Thoracic aorta (tissue), 2 donors: ENCODE measurements at places on chromosomes 3 and 15.

- DNase-seq, result no peak
These were observed 347.2 kb upstream of the TPRG1 start for GRCh38 chr3:188824566-188824965.

- no peak for DNase-seq
These were observed 73.9 kb downstream of the PEX5L start for GRCh38 chr3:179962629-179963387.

- DNase-seq, result no peak
These were observed 4.7 kb downstream of the BHLHE40 start for GRCh38 chr3:4983739-4984510.

GRCh38 chr3:17442332-17443049, 299.9 kb downstream of the TBC1D5 start:
- DNase-seq, result no peak

DNA sequence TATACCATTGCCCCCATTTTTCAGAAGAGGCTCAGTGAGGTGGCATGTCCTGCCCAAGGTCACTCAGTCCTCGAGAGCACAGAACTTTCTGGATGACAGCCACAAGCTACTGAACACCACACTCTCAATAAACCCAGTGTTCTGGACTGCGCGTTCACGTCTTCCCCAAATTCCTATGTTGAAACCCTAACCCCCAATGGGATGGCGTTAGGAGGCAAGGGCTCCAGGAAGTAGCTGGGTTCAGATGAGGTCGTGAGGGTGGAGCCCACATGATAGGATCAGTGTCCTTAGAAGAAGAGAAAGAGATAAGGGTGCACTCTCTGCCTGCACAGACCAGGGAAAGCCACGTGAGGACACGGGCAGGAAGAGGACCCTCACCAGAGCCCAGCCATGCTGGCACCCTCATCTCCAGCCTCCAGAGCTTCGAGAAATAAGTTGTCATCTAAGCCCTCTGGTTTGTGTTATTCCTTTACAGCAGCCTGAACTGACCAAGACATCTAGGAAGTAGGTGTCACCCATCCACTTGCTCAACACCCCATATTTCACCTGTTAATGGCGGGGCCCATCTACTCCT, 324.0 kb downstream of the UACA start:
- no peak for DNase-seq

DNA sequence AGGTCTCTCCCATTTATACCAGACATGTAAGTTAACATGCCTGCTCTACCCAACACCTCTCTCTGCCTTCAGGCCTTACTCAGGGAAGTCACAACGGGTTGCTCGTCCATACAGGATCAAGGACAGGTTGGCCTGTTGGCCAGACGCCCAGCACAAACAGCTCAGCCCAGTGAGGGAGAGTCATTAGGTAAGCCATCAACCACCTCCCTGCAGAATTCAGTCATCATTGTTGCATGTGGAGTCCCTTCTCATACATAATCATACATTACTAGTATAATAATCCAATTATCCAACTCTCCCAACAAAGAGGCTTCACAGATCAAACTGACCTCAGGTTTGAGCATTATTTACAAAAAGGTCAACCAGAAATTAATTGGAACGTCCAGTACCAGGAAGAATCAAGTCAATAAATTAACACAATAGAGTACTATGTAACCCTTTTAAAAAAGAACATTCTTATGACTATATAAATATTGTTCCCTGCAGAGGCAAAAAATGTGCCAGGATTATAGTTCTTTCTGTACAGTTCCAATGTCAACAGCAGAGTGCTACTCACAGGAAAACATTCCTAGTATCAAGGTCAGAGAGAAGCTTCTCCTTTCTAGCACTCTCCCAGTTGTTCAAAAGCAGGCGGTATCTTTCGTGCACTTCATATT, 33.2 kb downstream of the HOMER2 start:
- no peak for DNase-seq

DNA sequence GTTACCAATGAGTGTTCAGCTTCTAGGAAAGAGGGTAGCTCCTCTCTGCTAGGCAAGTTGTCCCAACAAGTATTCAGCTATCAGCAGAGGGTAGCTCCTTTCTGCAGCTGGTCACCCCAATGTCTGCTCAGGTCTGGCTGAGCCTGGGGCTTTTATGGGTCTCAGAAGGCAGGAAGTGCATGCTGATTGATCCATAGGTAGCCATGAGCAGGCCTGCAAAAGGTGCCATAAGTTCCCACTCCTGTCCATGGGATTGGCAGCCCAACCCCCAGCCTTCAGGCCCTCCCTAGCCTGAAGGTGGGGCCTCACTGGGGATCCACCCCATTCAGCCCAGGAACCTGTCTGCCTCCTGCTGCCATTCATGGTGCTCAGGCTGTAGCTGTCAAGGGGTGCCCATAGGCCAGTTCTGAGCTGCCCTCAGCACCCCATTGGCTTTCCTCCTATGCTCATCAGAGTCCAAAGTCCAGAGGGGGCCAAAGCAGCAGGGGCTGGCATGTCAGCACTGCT, 34.6 kb upstream of the DNAJC13 start:
- DNase-seq, result no peak

DNA sequence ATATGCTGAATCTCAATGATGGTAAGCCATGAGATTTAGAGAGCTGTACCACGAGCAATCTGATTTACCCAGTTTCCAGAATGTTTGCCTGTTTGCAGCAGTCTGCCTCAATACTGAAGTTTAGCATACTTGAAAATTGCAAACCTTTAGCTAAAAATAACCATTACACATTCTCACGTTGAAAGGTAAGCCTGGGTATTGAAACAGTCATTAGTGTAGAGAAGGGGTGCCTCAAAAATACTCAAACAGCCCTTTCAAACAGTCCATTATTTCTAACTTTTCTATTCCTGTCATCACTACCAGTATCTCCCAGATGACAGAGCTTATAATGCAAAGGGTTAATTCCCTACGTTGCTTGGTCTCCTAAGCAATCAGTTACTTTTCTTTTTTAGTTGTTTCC, 111.8 kb upstream of the MBNL1 start:
- DNase-seq, result no peak

GRCh38 chr15:90305932-90306331, 40.5 kb downstream of the NGRN start:
- DNase-seq, result no peak

DNA sequence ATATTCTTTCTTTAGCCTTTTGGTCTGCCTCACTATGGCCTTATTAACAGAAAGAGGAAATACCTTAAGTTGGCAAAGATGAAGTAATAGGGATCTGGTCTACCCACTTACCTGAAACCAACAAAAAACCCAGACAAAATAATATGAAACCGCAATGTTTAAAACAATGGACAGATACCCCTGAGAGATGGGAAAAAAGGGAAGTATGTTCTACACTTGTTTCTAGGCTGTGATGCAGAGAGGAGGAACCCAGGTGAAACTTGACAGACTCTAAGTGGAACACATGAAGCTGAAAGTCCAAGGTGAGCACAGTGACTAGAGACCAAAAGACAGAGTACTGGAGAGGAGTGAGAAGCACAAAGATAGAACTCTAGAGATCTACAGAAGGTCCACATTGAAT, 78.4 kb downstream of the NR2E3 start:
- DNase-seq, result no peak

GRCh38 chr3:145197051-145197820, 963.7 kb downstream of the PLOD2 start:
- no peak for DNase-seq

DNA sequence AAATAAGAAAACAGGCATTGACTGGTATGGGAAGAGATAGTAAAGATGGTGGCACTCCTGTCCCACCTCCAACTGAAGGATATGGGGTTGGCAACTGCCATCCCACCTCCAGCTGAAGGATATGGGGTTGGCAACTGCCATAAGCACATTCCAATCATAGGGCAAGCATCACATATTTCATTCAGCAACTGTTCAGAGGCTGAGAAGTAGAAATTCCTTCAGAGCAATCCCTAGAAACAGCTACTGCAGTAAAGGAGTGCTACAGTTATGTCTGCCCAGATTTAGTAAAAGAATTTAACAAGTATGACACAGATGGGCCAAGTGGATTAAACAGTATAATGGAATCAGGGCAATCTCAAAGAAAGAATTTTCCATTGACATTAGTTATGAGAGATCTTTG, 156.8 kb downstream of the IMPG2 start:
- no peak for DNase-seq

DNA sequence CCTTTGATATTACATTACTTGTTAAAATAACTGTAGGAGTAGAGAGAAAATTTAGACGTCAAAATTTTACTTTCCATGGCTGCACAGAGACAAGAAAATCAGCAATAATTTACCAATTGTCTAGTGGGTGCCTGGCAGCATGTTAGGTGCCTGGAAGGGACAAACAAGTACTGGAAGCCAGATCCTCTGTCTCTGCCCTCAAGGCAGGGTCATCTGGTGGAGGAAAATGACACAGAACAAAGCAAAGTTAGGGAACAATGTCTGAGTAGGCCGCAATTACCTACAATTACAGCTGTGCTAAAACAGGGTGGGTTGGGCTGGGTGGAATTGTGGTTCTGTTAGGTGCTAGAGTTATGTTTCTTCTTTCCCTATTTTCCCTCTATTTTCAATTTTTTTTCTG, 7.4 kb downstream of the CCDC174 start:
- no peak for DNase-seq

DNA sequence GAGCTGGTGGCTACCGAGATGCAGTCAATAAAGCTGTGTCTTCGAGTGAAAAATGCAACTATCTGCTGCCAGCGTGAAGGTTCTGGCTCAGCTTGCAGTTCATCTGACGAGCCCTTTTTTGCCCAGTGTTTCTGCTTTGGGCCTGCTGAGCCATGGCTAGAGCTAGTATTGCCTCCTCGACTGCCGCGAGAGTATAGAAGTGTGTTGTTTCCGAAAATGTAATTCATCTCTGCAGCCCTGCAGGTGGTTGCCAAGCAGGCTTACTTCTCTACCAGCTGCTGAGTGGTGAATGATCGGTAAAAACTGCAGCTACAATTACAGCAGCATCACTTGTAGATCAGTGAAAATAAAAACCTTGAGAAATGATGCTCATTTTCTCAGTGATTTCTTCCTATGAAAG, 114.8 kb downstream of the DLG1 start:
- DNase-seq, result no peak

- DNase-seq, result no peak
These were observed 41.0 kb upstream of the PPP2R3A start for GRCh38 chr3:135924506-135924905.

GRCh38 chr3:165754219-165755007, 82.8 kb downstream of the BCHE start:
- DNase-seq, result no peak

- DNase-seq, result no peak
These were observed 18.4 kb downstream of the CA12 start for GRCh38 chr15:63363292-63363691.

GRCh38 chr3:129521611-129522010, 6.8 kb upstream of the RHO start:
- no peak for DNase-seq

DNA sequence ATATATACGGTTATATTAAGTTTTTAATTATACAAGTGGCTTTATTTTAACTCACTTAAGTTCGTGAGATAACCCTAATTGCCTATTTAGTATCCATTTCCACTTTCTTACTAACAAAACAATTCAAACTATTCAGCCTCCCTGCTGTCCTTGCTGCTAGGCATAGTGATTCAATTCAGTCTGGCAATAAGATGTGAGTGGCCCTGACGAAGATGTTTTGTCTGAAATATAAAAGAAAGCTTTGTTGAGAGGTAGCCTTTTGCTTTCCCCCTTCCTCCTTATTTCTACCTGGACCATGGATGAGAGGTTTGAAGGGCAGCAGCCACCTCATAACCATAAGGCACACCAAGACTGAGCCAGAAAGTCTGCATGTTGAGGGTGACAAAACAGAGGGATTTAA, 89.3 kb upstream of the TRIM42 start:
- no peak for DNase-seq

DNA sequence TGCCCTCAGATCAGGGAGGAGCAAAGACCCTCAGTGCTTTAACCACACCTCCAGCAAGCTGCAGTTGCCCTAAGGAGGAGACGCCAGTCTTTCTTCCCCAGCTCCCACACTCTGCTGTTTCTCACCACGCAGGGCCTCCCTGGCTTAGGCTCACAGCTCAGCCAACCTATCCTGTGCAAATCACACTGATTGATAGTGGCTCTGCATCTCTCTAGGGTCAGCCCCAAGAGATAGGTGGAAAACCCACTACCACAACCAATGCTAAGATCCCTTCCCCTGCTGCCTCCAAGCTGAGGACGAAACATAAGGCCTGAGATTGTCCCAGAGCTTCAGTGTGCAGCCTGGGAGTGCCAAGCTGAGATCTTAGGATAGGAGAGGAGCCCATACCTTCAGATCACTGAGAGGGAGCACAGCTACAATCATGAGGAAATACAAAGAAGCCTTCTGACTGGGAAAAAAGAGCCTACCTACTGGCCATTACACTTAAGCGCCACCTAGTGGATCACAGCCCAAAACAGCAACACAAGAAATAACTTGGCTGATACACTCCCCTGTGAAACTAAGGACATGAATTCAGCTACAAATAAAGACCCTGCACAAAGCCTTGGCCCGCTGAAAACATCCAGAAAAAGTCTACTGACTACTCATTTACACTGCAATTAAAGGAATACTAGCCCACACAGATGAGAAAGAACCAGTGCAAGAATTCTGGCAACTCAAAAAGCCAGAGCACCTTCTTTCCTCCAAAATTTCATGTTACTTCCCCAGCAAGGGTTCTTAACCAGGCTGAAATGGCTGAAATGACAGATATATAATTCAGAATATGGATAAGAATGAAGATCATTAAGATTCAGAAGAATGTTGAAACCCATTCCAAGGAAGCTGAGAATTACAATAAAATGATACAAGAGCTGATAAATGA, 271.5 kb upstream of the DCBLD2 start:
- peak; percentile 23 for DNase-seq

DNA sequence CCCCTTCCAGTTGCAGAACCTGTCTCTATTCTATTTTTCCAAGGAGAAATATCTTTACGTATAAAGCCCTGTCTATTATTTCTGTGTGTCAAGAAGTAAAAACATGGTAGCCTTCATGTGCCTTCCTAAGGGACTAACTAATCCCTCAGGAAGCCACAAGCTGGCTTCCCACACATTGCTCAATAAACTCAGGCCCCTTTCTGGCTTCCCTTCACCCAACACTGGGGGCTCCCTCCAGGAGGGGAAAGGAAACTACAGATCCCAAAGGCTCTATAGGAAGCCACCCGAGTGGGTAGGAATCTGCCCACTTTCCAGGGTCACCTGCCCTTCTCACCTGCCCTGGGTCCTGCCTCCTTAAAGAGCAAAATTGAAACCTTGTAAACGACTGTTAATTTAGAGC, 4.6 kb downstream of the TLE3 start:
- DNase-seq, result no peak

DNA sequence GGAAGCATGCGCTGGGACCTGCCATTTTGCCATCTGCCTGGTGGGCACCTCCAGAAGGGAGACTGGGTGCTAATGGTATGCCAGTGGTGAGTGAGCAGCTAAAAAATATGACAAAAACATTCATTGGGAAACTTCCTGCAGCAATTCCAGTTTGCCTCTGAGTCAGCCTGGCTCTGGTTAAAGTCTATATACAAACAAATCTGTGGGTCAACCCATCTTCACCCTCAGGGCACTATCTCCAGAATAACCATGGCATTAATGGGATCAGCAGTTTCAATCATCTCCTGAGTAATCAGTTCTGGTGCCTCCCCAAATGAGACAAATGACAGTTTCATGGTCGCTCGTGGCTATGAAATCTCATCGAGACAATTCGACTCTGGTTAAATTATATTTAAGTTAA, 21.5 kb downstream of the FRMD4B start:
- no peak for DNase-seq

GRCh38 chr3:88930611-88931010, 176.8 kb upstream of the EPHA3 start:
- DNase-seq, result no peak
